ENCODE measurements at places on chromosomes 16 and 17.

GRCh38 chr16:49067776-49068175 is 213.9 kb downstream of the CBLN1 start:
- H3K27me3 ChIP-seq: no peaks in the 10 kb centered on the region
- no peaks in the 10 kb centered on the region for H3K4me1 ChIP-seq
- H3K4me3 ChIP-seq: no peak overlapping the region
- no peaks in the 10 kb centered on the region for H3K36me3 ChIP-seq
- DNase-seq: no peak

GRCh38 chr17:5583426-5584382 is 605 bp downstream of the NLRP1 start:
- H3K27me3 ChIP-seq: no peaks in the 10 kb centered on the region
- H3K4me1 ChIP-seq: peaks cover 64% of the 10 kb centered on the region
- peak overlapping the region; percentile 54 for H3K4me3 ChIP-seq
- peaks cover 4% of the 10 kb centered on the region for H3K36me3 ChIP-seq

DNA sequence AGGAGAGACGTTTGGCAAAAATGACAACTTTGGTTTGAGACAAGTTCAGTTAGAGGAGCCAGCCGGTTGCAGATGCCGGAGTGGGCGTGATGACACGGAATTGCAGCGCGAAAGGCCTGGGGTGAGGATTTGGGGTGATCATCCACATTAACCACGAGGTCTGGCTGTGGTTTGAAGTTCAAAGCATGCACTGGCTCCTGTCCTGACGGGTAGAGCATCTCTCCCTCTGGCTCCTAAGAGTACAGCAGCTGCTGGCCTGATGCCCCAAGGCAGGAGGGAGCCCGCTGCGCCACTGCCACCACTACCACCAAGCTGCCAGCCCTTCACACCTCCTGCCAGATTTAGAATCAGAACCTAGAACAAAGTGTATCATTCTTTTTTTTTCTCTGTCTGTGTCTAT is 3.7 kb downstream of the RHBDL3 start:
- no peak overlapping the region for H3K4me3 ChIP-seq
- peaks cover 94% of the 10 kb centered on the region for H3K27me3 ChIP-seq
- no peaks in the 10 kb centered on the region for H3K36me3 ChIP-seq
- no peak for DNase-seq
- H3K4me1 ChIP-seq: peaks cover 25% of the 10 kb centered on the region

DNA sequence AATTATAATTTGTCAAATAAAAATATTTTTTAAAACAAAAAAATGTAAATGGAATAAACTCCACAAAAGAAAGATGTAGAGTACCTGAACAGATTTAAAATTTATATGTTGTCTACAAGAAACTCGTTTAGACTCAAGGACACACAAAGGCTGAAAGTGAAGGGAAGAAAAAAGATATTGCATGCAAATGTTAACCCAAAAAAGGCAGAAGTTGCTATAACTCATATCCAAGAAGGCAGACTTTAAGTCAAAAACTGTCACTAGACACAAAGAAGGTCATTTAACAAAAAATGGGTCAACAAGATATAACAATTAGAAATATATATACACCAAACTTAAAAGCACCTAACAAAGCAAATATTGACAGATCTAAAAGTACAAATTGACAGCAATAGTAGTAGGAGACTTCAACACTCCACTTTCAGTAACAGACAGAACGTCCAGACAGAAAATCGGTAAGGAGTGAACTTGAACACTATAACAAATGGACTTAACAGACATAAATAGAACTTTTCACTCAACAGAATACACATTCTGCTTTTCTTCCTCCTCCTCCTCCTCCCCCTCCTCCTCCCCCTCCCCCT is 40.8 kb upstream of the MYLK3 start:
- no peak for DNase-seq
- H3K27ac ChIP-seq: no peak overlapping the region
- no peak overlapping the region for H3K4me3 ChIP-seq
- peaks cover 12% of the 10 kb centered on the region for H3K4me1 ChIP-seq
- no peaks in the 10 kb centered on the region for H3K27me3 ChIP-seq

DNA sequence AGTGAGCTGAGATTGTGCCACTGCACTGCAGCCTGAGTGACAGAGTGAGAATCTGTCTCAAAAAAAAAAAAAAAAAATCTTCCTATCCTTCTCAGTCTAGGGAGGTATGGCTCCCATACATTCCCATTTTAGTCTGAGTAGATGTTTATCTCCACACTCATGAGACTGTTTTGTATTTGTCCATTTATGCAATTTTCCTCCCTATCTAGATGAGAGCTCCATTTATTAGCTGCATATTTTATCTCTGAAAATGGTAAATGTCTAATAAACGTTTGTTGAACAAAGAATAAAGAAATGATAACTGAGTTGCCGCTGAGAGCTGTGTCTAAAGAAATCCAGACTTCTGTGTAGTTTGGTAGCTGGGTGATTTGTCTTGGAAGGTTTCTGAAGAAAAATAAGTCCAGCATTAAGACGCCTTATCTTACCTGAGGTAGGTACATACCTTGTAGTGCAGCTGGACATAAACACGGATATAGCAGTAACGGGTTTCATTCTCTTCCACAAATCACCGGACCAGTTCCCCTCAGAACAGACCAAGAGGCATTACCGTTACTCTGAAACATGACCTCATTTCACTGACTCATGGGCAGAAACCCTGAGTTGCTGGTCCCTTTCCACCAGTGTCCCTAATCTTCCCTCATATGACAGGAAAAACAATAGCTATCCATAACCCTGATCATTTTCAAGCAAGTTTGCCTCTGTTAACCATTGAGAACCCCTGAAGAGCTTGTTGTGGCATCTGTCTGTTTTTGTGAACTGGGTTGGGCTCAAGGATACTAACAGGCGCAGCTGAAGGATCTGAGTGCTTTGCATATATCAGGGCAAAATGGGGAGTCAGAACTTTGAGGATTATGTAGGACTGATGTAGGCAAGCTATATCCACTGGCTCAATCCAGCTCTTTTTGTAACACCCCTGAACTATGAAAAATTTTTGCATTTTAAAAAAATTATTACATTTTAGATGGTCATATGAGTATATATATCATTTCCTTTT is 177.4 kb upstream of the XYLT1 start:
- no peaks in the 10 kb centered on the region for H3K36me3 ChIP-seq
- H3K4me1 ChIP-seq: no peaks in the 10 kb centered on the region
- no peak for DNase-seq
- no peak overlapping the region for H3K4me3 ChIP-seq
- H3K27ac ChIP-seq: no peak overlapping the region

DNA sequence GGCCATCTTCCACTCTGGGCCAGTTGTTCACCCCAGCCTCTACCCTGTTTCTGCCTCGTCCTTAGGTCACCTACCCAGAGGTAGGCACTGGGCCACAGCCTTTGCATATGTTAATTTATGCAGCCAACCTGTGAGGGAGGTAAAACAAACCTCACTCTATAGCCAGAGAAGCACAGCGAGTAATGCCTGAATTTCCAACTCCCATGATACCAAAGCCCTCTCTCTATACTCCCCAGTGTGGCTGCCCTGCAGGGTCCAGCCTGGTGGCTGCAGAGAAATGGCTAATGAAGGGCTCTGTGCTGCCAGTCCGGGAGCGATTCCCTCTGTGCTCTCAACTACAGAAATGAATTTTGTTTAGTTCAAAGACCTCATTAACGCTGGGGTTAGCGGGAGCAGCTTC is 397.0 kb upstream of the CCL2 start:
- no peaks in the 10 kb centered on the region for H3K36me3 ChIP-seq
- no peak overlapping the region for H3K4me3 ChIP-seq
- H3K27me3 ChIP-seq: no peaks in the 10 kb centered on the region
- no peaks in the 10 kb centered on the region for H3K4me1 ChIP-seq
- H3K27ac ChIP-seq: no peak overlapping the region
- DNase-seq: no peak

- H3K4me1 ChIP-seq: no peaks in the 10 kb centered on the region
- no peaks in the 10 kb centered on the region for H3K36me3 ChIP-seq
- H3K4me3 ChIP-seq: no peak overlapping the region
Measured at GRCh38 chr16:46801428-46802049, 29.4 kb downstream of the C16orf87 start.

GRCh38 chr17:37737081-37737480 is 7.8 kb downstream of the HNF1B start:
- H3K4me1 ChIP-seq: peaks cover 7% of the 10 kb centered on the region
- H3K27me3 ChIP-seq: peaks cover 32% of the 10 kb centered on the region
- no peak for DNase-seq
- no peaks in the 10 kb centered on the region for H3K36me3 ChIP-seq
- H3K27ac ChIP-seq: no peak overlapping the region

GRCh38 chr17:79001190-79002020 is 8.2 kb downstream of the CANT1 start:
- H3K27ac ChIP-seq: no peak overlapping the region
- H3K4me1 ChIP-seq: peaks cover 19% of the 10 kb centered on the region
- no peak overlapping the region for H3K4me3 ChIP-seq
- DNase-seq: no peak
- H3K36me3 ChIP-seq: peaks cover 59% of the 10 kb centered on the region

Measured in left lung (tissue), 14 donors.